ENCODE measurements at places on chromosomes 3 and 15.

GRCh38 chr15:100779331-100780207 is 100.1 kb upstream of the ALDH1A3 start:
- no peaks in the 10 kb centered on the region for H3K27me3 ChIP-seq
- no peak overlapping the region for H3K27ac ChIP-seq
- no peak for DNase-seq
- H3K4me3 ChIP-seq, result no peak overlapping the region
- H3K4me1 ChIP-seq, result no peaks in the 10 kb centered on the region
- no peaks in the 10 kb centered on the region for H3K36me3 ChIP-seq

DNA sequence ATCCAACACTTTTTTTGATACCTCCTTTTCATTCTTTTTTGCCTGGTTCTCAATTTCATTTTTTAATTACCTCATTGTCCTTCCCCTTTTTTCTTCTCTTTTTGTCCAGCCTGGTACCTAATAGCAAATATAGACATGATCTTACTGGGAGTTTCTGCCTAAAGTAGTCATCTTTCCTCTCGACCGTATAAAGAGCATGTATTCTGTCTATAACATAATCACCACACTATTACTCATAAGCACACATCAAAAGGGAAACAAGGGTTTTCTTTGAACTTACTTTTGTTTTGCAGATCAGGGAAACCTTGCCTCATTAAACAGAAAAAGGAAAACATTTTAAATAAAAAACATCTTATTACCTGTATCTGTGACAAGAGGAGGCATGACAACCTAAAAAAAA is 33.0 kb downstream of the FAM98B start:
- DNase-seq, result peak; percentile 39
- H3K4me3 ChIP-seq, result no peak overlapping the region
- H3K27me3 ChIP-seq, result no peaks in the 10 kb centered on the region

DNA sequence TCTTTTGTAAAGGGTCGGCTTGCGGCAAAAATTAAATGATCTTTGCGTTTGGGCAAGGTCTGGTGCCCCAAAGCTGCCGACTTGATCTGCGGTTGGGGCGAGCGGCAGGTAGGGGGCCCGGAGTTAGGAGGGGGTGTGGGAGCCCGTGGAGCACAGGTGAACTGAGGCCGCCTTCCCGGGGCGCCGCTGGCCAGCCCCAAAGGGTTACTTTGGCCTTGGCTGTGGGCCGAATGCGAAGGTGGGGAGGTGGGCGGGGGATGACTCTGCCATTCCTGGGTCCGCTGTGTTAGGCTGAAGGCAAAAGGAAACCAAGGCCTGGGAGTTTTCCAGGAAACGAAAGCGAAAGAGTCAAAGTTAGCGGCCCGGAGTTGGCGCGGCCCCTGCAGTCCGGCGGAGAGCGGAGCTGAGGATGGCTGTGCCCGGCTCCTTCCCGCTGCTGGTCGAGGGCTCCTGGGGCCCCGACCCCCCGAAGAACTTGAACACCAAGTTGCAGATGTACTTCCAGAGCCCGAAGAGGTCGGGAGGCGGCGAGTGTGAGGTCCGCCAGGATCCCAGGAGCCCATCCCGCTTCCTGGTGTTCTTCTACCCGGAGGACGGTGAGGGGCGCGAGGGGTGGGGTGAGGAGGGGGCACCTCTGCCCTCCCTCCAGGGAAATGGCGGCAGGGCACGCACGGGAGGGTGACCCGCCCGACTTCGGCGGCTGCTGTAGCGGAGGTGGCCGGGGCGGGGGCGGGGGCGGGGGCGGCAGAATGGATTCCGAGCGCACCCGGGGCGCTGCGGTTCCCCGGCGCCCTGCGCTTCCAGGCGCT is at the start of gene PARP14:
Gene PARP14, plus strand, starts transcription at position 365 of the 809 bp plus-strand sequence. Its CDS starts 45 bp downstream, at position 410.
- H3K4me1 ChIP-seq, result peaks cover 40% of the 10 kb centered on the region
- peak within 1 kb of the TSS; percentile 98 for H3K4me3 ChIP-seq
- no peaks in the 10 kb centered on the region for H3K27me3 ChIP-seq
- peak within 1 kb of the TSS; percentile 96 for H3K27ac ChIP-seq
- peaks cover 8% of the 10 kb centered on the region for H3K36me3 ChIP-seq

GRCh38 chr3:112041321-112041720 is 6.8 kb downstream of the TMPRSS7 start:
- H3K27me3 ChIP-seq, result no peaks in the 10 kb centered on the region
- no peaks in the 10 kb centered on the region for H3K36me3 ChIP-seq
- no peak overlapping the region for H3K4me3 ChIP-seq
- H3K27ac ChIP-seq, result no peak overlapping the region
- no peaks in the 10 kb centered on the region for H3K4me1 ChIP-seq

- DNase-seq, result no peak
- no peak overlapping the region for H3K4me3 ChIP-seq
- H3K27ac ChIP-seq, result no peak overlapping the region
- H3K4me1 ChIP-seq, result no peaks in the 10 kb centered on the region
Observed at GRCh38 chr3:175163686-175164085, 304.6 kb downstream of the NAALADL2 start.

DNA sequence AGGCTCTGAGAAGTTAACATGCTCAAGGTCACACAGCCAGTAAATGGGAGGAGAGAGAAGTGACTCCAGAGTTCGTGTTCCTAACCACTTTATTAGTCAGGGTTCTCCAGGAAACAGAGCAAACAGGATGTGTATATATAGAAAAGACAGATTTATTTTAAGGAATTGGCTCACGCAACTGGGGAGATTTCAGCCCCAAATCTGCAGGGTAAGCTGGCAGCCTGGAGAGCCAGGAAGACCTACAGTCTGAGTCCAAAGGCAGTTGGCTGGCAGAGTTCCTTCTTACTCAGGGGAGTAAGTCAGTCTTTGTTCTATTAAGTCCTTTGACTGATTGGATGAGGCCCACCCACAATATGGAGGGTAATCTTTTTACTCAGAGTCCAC is 118.2 kb upstream of the PROK2 start:
- no peak overlapping the region for H3K4me3 ChIP-seq
- peaks cover 3% of the 10 kb centered on the region for H3K4me1 ChIP-seq
- H3K27me3 ChIP-seq, result peaks cover 6% of the 10 kb centered on the region
- H3K36me3 ChIP-seq, result no peaks in the 10 kb centered on the region
- no peak overlapping the region for H3K27ac ChIP-seq

GRCh38 chr15:95883064-95883463 is 447.4 kb upstream of the NR2F2 start:
- H3K4me3 ChIP-seq, result no peak overlapping the region
- DNase-seq, result no peak
- H3K27me3 ChIP-seq, result no peaks in the 10 kb centered on the region
- H3K36me3 ChIP-seq, result no peaks in the 10 kb centered on the region
- peaks cover 3% of the 10 kb centered on the region for H3K4me1 ChIP-seq

GRCh38 chr15:75836959-75837334 is 6.3 kb upstream of the UBE2Q2 start:
- peaks cover 19% of the 10 kb centered on the region for H3K4me1 ChIP-seq
- H3K36me3 ChIP-seq, result no peaks in the 10 kb centered on the region
- H3K27ac ChIP-seq, result peak overlapping the region; percentile 72
- DNase-seq, result peak; percentile 48
- no peak overlapping the region for H3K4me3 ChIP-seq
- no peaks in the 10 kb centered on the region for H3K27me3 ChIP-seq

GRCh38 chr3:167823738-167824137 is 88.2 kb downstream of the SERPINI1 start:
- no peaks in the 10 kb centered on the region for H3K4me1 ChIP-seq
- no peaks in the 10 kb centered on the region for H3K27me3 ChIP-seq
- H3K27ac ChIP-seq, result no peak overlapping the region
- DNase-seq, result no peak
- no peak overlapping the region for H3K4me3 ChIP-seq

GRCh38 chr3:141181819-141182218 is 49.8 kb upstream of the PXYLP1 start:
- H3K4me1 ChIP-seq, result no peaks in the 10 kb centered on the region
- no peaks in the 10 kb centered on the region for H3K27me3 ChIP-seq
- no peak overlapping the region for H3K4me3 ChIP-seq
- no peak overlapping the region for H3K27ac ChIP-seq
- H3K36me3 ChIP-seq, result no peaks in the 10 kb centered on the region
- DNase-seq, result no peak

DNA sequence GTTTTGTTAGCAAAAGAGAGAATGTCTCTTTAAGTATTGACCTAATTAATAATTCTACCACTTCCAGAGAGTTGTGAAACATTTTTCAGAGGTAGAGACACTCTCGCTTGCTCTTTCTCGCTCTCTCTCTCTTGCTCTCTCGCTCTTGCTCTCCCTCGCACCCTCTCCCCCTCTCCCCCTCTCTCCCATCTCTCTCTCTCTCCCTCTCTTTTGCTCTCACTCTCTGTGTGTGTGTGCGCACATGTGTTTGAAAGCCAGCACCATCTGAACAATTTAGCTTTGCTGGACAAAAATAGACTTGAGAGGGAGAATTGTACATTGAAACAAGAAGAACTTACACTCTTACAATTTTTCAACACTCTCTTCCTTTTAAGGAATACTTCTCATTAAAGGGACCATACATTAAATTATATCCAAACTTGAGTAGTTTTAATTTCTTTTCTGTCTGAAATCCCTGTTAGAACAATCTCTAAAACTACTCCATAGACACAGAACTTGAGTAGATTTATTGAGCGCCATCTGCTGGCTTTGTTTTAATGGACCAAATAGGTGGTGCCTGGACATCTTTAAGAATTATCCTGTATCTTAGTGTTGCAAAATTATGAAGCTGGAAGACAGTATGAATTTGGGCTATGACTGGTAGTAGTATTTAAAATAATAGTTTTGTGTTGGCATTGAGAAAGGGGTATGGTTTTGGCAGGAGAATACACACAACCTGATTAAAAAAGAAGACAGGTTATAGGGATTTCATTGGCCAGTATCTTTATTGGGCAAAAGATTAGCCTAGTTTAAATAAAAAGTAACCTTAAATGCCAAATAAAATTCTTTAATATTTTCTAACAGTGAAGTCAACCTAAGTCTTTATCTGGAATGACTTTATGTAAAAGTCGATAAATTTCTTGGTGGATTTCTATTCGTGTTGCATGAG is 124.6 kb downstream of the AKAP13 start:
- no peaks in the 10 kb centered on the region for H3K4me1 ChIP-seq
- H3K27me3 ChIP-seq, result no peaks in the 10 kb centered on the region
- H3K36me3 ChIP-seq, result no peaks in the 10 kb centered on the region

- no peak overlapping the region for H3K4me3 ChIP-seq
- H3K27me3 ChIP-seq, result no peaks in the 10 kb centered on the region
- no peak overlapping the region for H3K27ac ChIP-seq
- no peaks in the 10 kb centered on the region for H3K36me3 ChIP-seq
- DNase-seq, result no peak
Observed at GRCh38 chr15:98724048-98724447, 75.7 kb downstream of the IGF1R start.

DNA sequence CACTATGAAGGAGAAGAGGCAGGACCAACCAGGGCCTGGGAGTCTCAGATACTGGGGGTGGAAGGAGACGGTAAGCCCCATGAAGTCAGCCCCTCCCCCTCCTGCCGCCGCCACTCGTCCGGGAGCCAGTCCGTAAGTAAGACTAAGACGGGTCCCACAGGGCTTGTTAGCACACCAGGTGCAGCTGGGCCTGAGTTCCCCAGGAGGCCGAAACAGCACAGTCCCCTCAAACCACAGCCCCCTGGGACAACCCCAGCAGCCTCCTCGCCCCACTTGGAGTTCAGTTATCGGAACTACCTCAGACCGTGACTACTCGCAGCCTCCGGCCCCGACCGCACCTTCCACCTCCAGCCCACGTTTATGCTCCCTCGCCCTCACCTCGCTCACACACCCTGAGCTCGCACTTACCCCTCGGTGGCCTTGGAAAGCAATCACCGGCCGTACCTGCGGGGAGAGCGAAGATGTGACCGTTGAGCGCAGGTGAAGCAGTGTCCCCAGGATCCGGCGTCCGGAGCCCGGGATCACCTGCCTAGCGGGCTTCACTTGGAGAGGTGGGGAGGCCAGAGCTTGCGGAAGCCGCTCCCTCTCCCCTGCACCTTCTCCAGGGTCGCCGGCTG is 557 bp downstream of the ELL3 start:
- peak overlapping the region; percentile 28 for H3K27ac ChIP-seq
- peaks cover 22% of the 10 kb centered on the region for H3K4me1 ChIP-seq
- DNase-seq, result peak; percentile 42
- no peaks in the 10 kb centered on the region for H3K27me3 ChIP-seq
- peak overlapping the region; percentile 48 for H3K4me3 ChIP-seq

DNA sequence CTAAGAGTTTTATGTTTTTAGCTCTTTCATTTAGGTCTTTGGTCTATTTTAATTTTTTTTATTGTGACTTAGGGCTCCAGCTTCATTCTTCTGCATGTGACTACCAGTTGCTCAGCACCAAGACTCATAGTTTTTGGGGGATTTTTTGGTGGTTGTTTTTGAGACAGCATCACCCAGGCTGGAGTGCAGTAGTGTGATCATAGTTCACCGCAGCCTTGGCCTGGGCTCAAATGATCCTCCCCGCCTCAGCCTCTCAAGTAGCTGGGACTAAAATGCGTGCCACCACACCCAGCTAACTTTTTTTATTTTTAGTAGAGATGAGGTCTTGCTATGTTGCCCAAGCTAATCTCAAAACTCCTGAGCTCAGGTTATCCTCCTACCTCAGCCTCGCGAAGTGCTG is 19.4 kb downstream of the CDV3 start:
- no peak for DNase-seq
- H3K4me3 ChIP-seq, result no peak overlapping the region
- H3K36me3 ChIP-seq, result peaks cover 19% of the 10 kb centered on the region
- no peak overlapping the region for H3K27ac ChIP-seq
- no peaks in the 10 kb centered on the region for H3K27me3 ChIP-seq

GRCh38 chr3:107213044-107213669 is 164.1 kb upstream of the CCDC54 start:
- no peak overlapping the region for H3K4me3 ChIP-seq
- no peak overlapping the region for H3K27ac ChIP-seq
- H3K36me3 ChIP-seq, result no peaks in the 10 kb centered on the region
- no peaks in the 10 kb centered on the region for H3K27me3 ChIP-seq

GRCh38 chr3:193859195-193859594 is 266.2 kb downstream of the OPA1 start:
- H3K36me3 ChIP-seq, result no peaks in the 10 kb centered on the region
- H3K27ac ChIP-seq, result no peak overlapping the region
- H3K4me1 ChIP-seq, result no peaks in the 10 kb centered on the region

DNA sequence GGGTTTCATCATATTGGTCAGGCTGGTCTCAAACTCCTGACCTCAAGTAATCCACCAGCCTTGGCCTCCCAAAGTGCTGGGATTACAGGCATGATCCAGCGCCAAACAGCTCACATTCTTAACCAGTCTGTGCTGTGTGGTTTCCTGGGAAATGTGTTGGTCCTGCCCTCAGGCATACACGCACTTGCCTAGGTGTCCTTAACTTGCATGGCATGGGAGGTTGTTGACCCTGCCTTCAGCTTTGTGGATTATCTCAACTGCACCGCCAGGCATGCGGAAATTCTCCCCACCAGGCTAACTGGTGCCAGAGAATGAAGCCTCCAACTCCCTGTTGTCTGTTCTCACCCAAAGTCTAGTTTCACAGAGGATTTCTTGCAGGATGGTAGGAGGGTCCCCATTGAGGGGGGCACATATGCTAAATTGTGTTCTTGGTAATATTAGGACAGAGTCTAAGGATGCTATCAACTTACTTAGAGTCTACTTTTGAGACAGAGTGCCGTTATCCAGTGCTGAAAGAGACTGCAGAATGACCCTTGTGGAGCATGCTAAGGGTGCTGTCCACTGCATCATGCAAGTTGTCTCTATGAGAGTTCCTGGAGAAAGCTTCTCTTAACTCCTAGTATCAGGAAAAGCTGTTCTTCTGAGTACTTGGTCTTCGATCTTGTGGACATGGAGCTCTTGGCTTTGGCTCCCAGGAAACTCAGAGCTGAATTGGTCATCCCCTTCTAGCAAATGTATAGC is 61.6 kb upstream of the EIF1B start:
- no peak for DNase-seq
- H3K4me1 ChIP-seq, result peaks cover 5% of the 10 kb centered on the region
- H3K36me3 ChIP-seq, result no peaks in the 10 kb centered on the region
- H3K27me3 ChIP-seq, result no peaks in the 10 kb centered on the region
- no peak overlapping the region for H3K4me3 ChIP-seq

GRCh38 chr3:42505849-42506410 is 3.5 kb downstream of the VIPR1 start:
- H3K4me1 ChIP-seq, result peaks cover 27% of the 10 kb centered on the region
- H3K4me3 ChIP-seq, result no peak overlapping the region
- peaks cover 3% of the 10 kb centered on the region for H3K27me3 ChIP-seq
- peak; percentile 7 for DNase-seq
